ENCODE measurements at places on chromosomes 5 and 9.

GRCh38 chr9:93897075-93897970 lies 57.8 kb downstream of the BARX1 start:
- DNase-seq = no peak

DNA sequence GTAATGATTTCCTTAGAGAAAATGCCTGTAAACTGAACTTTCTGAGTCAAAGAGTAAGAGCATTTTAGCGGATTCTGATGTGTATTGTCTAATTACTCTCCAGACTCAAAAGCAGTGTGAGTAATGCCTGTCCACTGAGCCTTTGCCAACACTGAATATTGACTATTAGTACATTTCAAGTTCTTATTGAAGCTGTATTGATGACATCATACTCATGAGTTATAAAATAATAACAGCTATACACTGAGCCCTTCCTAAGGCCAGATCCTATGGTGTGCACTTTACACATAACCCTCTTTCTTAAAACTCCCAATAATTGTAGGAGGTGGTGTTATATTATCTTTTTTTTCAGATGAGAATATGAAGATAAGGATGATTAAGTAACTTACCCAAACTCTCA lies 152.8 kb upstream of the TRPC7 start:
- DNase-seq = no peak

GRCh38 chr9:82923092-82923911 lies 139.6 kb downstream of the RASEF start:
- DNase-seq = no peak

DNA sequence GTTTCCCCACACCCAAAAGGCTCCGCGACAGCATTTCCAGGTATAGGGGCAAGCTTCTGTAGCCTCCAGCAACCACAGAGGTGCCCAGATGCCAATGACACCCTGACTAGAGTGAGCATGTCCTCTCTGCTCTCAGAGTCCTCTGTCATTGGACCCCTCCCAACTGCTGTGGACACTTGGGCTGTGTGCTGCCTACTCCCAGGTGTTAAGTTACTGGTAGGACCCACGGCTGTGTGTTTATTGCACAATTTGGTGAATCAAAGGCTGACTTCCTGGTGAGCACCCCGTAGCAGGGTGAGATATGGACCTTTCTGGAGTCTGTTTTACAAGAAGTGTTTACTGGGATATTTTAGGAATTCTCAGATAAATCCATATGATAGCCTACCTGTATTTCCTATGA lies 36.0 kb downstream of the SH3GL2 start:
- DNase-seq = no peak

DNA sequence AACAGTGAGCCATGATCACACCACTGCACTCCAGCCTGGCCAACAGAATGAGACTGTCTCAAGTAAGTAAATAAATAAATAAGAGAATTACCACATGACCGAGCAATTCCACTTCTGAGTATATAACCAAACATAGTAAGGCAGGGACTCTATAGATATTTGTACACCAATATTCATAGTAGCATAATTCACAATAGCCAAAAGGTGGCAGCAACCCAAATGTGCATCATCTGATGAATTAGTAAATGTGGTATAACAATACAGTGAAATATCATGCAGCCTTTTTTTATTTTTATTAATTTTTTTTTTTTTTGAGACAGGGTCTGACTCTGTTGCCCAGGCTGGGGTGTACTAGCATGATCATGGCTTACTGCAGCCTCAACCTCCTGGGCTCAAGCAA lies 33.1 kb downstream of the ALDH7A1 start:
- DNase-seq = no peak

Measured in H1 (cell line).